Stimulated activated naive B cell treated with anti-CD40 and anti-IgM and Interleukin-4, amounts not matched to agents 10 μg/mL and 1 μg/mL and 100 μg/mL, for 72 hours (primary cell): ENCODE measurements at places on chromosomes 4 and X.

DNA sequence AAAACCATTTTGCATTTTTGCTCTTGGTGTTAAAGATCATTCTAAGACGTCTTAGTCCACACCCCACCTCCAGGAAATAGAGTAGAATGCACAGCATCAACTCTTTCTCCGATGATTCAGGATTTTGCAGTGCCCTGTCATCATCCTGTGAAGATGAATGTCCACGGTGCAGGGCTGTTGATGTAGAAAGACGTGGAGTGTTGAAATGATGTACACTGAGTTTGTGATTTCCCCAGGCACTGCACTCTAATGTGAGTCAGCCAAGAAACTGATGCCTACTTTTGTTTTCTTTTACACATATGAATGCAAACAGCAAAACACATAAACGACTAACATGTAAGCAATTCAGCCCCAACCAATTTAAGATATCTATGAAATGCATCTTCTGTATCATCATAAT is 10.5 kb downstream of the LGI2 start:
- DNase-seq, result no peak

GRCh38 chr4:7422898-7423180 is 11.9 kb downstream of the PSAPL1 start:
- DNase-seq, result no peak

DNA sequence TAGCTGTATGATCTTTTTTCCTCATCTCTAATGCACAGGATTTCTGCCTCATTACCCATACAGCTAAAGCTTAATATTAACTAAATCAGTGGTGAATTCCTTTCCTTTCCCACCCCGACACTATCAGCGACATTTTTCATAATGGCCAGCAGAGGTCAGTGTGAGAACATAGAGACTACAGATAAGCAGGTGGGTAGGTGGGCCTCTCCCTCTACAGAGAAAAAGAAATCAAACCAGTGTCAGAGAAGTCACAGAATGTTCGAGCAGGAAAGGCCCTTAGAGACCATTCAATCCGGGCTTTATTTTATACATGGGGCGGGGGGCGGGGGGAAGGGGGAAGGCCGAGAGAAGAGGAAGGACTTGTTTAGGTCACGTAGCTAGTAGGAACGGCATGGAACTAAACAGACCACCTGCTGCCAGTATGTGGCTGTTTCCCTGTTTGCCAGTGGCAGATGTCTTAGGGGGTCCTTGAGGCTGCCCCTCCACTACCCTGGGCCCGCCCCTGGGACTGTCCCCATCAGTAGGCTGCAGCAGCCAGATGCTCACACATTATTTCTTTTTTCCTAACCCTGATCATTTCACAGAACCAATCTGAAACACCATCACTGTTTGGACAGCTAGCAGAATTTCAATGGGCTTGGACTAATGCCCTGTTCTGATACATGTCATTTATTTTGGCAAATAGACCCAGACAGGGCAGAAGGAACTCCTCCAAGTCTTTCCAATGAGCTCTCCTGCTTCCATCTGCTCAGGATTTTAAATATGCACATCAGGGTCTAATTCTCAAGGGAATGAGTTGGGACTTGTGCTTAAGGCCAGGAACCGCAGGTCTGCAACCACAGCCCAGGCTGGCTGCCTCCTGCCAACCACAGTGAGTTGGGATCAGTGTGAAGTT is 133.4 kb downstream of the ATG4A start:
- DNase-seq, result no peak

DNA sequence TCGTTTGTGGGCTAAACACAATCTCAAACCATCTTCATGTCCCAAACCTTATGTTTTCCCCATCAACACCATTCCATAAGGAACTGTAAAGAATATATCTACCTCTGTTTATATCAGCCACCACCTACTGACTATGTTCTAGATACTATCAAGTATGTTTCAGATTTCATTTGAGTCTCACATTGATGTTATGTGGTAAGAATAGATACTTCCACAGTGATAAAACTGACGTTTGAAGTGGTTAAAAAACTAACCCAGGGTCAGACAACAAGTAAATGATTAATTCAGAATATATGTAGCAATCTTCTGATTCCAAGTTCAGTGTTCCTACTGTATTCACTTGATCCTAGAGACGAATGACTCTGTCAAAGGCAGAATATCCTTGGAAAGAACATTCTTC is 156.8 kb upstream of the RASGEF1B start:
- no peak for DNase-seq

DNA sequence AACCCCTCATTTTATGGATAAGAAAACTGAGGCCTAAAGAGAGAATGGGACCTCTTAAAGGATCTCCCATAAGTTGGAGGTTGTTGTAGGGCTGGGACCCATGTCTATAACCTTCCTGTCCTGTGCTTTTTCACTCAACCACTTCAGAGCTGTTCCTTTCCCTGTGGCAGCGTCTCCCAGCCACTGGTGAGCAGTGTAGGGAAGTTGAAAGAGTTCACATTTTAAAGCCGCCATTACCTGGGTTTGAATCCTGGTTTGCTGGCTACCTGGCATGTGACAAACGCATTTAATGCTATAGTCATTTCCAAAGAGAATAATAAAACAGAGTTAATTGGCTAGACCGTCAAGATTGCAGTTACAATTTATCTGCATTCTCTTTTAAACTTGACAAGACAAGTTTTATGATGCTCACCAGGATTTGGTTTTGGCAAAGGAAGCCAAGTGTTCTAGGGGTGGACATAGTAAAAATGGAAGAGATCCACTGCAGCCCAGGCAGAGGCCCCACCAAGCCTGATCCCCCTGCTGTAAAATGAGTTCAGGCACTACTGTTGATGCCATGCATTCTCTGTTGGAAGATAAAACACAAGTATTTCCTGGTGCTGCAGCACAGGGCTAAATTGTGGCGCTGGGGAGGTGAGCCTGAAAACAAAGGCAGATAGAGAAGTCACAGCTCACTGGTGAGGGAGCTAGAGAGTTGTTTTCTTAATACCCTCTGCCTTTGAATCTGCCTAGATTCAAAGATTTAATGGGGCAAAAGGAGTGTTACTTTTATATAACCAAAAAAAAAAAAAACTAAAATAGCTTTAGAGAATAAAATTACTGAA is 218.7 kb downstream of the NWD2 start:
- no peak for DNase-seq

- DNase-seq, result no peak
These were observed 19.9 kb downstream of the ANK2 start for GRCh38 chr4:113069212-113069892.

DNA sequence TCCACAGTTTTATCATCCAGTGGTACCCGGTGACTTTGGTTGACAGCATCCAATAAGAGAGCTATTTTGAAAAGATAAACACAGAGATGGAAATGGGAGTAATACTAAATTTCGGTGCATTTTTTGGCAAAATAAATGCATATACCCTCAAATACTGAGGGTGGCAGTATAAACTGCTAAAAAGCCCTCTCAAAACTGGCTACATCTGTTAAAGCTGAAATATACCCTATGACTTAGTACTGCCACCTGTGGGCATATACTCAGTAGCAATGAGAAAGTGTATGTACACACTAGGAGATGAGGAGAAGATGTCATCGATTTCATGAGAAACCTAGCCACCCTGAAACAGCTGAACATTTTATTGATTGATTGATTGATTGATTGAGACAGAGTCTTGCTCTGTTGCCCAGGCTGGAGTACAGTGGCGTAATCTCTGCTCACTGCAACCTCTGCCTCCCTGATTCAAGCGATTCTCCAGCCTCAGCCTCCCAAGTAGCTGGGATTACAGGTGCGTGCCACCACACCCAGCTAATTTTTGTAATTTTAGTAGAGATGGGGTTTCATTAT is 12.2 kb upstream of the TMEM128 start:
- DNase-seq, result no peak

- no peak for DNase-seq
These were observed 326.8 kb downstream of the TRIML1 start for GRCh38 chr4:188466001-188466400.

DNA sequence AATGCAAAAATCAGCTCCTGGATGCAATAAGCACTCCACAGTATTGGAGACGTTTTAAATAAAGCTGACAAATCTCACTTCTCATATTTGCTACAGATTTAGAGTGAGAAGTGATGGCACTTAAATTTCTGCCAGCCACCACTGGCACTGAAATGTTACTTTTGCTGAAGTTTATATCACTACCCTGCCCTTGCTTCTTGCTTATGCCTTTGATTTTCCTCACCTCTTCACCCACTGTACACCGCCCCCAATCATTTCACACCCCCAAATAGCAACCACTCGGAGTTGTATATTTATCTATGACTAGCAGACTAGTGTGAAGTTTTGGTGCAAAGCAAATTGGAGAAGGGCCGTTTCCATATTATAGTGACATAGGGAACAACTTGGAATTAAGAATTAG is 19.9 kb upstream of the SLC7A11 start:
- no peak for DNase-seq

- no peak for DNase-seq
These were observed 102.1 kb upstream of the AP1S2 start for GRCh38 chrX:15956681-15957080.

DNA sequence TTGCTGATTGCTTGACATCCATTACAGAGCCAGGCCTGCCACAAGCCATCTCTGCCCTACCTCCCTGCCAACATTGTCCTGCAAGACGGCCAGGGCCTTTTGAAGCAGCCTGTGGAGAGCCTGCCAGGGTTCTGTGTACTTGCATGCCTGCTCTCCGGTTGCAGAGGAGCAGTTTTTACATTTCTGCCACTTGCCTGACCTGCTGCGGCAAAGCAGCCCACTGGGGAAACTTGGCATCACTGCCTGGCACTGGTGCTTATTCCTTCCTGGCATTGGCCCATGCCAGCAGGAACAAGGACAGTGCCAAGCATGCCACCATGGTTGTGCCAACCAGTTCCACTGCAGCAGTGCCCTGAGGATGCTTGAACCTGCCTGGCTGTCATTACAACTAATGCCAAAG is 167.1 kb downstream of the NHS start:
- DNase-seq, result no peak

DNA sequence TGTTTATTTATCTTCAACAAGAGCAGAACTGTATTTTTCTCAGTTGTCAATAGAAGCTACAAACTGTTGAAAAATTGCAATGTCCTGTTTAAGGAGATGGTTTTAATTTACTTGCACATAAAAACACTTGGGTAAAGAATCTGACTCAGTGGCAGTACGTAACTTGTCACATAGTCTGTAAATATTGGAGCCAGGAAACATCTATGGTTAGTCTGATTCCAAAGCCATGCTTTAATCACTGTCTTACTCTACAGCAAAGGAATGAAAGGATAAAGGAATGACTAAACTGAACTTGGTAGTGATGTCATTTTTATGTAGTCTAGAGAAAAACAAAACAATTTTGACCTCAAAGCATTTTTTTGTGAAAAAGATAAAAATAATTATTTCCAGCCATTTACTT is 537.2 kb downstream of the STIM2 start:
- no peak for DNase-seq

DNA sequence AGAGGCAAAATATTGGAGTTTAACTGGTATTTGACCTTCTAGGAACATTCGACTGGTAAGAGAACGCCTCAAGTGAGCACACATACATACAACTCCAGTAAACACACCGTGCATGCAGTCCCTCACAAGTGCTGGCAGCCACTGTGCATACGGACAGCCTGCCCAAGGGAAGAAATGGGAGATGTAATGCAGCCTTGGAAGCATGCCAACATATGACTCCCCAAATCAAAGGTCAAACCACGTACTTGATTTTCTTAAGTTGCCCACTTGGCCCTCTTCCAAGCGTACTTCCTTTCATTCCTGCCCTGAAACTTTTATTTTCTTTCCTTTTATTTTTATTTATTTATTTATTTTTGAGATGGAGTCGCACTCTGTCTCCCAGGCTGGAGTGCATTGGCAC is 206.6 kb downstream of the SPRY1 start:
- DNase-seq, result no peak

DNA sequence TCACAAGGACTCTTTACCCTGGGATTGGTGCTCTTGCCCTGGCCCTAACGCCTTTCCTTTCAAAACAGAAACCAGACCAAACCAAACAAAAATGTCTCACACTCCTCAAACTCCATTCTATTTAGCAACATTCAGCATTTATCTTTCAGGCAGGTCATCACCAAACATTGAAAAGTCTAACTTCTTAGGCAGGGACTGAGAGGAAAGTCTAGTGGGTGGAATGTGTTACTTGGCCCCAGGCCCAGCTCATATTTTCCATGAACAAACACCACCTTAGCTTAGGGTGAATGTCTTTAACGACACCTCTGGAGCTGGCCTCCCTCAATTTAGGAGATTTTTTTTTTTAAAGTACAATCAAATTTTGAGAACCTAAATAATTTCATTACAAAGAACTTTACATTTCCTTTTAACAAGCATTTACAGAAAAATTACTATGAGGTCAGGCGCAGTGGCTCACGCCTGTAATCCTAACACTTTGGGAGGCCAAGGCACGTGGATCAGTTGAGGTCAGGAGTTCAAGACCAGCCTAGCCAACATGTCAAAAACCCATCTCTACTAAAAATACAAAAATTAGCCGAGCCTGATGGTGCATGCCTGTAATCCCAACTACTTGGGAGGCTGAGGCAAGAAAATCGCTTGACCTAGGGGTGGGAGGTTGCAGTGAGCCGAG is 10.2 kb upstream of the N4BP2 start:
- DNase-seq, result no peak

GRCh38 chr4:140604544-140604943 is 35.8 kb upstream of the UCP1 start:
- DNase-seq, result no peak

GRCh38 chr4:98939892-98940298 is 11.0 kb upstream of the EIF4E start:
- no peak for DNase-seq
